ENCODE measurements at places on chromosomes 2 and 18.
A peak's percentile ranks its signal among the peaks of the same experiment; 100 is the strongest.

GRCh38 chr18:77702686-77703085 is 453.0 kb downstream of the GALR1 start:
- no peak for DNase-seq

DNA sequence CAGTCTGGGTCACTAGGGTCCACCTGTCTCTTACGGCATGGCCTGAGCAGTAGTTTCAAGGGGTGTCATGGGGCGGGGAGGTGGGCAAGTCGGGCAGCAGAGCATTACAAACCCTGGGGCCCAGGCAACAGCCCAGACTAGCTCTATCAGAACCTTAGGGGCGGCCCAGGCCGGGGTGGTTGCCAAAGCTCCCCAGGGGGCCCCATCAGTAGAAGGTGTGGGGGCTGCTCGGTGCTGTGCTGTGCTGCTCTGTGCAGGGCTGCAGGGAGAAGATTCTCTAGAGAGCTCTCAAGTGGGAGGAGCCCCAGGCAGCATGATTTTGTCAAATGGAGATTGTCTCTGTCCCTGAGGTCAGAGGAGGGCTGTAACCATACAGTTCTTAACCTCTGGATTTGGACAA is 36.4 kb upstream of the SLC14A1 start:
- DNase-seq, result no peak

DNA sequence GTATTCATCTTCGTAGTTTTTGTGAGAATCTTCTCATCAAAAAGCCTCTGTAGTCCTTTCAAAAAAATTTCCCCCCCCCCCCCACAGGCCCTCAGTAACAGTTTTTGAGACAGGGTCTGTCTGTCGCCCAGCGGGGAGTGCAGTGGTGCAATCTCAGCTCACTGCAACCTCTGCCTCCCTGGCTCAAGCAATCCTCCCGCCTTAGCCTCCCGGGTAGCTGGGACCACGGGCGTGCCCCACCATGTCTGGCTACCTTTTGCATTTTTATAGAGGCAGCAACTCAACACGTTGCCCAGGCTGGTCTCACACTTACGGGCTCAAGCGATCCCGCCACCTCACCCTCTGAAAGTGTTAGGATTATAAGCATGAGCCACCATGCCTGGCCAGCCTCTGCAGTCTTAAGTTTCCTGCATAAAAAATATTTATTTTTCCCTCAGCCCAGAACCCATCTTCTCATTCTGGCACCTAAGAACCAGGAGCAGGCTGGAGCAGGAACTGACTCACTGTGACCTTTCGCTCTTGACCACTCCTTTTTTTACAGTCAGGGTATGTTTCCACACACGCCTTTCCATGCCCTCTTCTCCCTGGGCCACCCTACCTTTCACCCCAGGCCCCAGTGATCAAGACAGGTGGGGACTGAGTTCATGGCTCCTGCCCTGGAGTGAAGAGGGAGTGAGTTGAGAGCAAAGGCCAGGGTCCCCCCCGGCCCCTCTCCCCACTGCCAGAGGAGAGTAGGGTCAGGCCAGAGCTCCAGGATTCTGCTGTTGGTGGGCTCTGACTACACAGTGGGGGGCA is 32.5 kb upstream of the NT5DC4 start:
- DNase-seq, result no peak

DNA sequence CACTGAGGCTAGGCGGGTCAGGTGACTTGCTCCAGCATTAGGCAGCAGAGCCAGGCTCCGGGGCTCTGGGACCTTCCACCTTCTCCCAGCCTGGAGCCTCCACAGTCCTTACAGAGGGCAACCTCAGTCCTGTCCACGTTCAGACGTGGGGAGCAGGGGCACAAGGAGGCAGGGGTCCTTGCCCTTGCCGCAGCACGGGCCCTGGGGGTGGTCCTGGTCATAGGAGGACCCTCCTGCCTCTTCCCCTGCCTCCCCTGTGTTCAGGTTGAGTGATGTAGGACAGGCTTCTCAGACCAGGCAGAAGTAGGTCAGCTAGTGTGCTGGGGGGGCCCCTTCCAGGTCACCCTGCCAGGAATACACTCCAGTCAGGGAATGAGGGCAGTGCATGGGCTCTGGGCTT is 5.4 kb upstream of the ARHGEF4 start:
- DNase-seq, result no peak

- DNase-seq, result no peak
Observed at GRCh38 chr18:62583376-62583775, 60.6 kb downstream of the ZCCHC2 start.

DNA sequence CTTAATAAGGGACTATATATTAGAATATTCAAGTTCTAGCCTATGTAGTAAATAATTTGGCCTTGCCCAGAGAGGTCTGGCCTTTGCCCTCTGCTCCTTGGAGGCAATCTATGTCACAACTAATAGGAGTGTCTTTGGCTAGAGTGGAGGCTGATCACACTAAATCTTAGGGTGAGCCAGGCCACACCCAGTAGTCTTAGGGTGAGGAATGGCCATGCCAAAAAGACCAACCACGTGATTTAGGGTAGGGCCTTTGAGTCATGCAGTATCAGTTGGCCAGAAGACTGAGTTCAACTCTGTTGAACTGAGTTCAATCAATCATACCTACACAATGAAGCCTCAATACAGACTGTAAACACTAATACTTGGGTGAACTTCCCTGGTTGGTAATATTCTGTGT is 26.0 kb upstream of the FLACC1 start:
- DNase-seq, result no peak

DNA sequence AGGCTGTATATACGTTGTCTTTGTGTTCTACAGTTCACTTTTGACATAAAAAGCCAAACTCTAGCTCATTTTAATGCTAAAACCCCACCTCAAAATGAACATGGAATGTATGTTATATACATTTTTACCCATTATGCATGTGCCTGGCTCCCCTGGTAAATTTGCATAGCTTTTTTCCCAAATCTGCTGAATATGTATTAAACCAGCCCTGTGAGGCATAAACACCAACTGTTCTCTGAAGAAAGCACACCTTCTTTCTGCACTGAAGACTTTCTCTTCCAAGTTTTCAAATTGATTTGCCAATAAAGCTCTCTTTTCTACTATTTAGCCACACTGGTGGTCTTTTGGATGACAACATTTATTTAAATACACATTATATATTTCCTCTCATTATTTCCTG is 549.4 kb downstream of the TRIB2 start:
- DNase-seq, result no peak

GRCh38 chr2:45269149-45269793 is 260.0 kb upstream of the SIX2 start:
- no peak for DNase-seq

DNA sequence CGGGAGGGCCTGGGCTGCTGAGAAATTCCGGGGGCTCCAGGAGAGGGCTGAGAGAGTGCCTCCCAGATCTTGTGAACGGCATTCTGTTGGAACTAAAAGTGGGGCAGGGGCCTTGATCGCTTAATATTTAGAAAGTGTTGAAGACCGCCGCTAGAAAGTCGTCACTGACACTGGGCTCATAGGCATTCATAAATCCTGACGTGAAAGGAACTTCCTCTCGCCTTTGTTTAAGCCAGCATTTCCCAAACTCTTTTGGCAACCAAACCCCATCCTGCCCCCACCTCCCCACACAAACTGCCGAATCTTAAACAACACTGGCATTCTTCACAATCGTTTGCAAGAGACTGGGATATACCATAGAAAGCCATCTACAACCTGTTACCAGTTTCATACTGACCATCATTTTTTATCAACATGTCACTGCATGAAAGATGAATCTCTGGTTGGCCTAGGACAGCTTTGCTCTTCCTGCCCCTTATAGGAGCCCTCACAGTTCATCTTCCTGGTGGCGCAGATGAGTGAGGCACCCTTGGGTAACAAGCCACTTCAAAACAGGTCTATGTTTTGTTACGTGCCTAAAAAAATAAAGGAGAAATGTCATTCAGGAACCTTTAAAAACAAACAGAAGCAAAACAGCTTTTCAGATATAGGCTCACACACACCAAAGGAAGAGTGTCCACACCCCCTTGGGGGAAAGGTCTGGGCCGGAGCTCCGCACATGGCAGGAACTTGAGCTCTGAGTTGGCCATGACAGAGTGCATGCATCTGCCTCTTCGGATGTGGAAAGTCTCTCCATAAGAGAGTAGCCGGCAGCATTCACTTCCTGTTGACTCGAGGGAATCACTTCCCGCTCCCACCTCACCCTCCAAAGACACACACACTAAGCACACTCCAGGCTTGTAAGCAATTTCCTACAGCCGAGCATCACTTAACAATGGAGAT is 13.0 kb downstream of the MTERF4 start:
- no peak for DNase-seq

DNA sequence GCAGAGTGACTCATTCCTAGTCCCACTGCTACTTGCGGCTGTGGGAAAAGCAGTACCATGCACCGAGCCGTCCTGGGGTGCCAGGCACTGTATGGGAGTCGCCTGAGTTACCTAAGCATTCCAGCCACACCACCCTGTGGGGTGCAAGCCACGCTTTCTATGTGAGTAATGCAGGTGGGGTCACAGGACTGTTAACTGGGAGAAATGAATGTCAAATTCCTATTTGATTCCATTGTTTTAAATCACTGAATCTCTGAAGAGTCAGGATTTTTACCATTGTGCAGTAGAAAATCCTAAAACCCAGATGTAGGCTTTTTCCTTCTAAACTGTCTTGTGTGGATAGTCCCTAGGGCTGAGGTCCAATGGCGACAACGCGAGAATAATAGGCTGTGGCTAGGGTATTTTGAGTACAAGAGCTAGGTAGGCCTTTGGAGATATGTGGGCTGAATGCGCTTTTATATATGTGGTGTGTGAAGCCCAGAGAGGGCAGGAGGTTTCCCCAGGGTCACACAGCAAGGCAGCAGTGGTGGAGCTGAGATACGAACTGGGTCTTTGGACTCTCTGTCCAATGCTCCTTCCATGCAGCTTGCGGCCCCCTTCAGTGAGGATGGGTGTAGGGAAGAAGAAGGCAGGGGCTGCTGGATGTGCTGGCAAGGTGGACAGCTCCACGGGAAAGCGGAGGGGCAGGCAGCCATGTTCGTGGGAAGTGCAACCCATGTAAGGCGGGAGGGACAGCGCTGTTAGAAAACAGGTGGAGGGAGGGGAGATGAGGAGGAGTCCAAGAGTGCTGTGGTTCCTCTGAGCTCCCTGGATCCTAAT is 83.2 kb downstream of the DDX1 start:
- DNase-seq, result no peak

DNA sequence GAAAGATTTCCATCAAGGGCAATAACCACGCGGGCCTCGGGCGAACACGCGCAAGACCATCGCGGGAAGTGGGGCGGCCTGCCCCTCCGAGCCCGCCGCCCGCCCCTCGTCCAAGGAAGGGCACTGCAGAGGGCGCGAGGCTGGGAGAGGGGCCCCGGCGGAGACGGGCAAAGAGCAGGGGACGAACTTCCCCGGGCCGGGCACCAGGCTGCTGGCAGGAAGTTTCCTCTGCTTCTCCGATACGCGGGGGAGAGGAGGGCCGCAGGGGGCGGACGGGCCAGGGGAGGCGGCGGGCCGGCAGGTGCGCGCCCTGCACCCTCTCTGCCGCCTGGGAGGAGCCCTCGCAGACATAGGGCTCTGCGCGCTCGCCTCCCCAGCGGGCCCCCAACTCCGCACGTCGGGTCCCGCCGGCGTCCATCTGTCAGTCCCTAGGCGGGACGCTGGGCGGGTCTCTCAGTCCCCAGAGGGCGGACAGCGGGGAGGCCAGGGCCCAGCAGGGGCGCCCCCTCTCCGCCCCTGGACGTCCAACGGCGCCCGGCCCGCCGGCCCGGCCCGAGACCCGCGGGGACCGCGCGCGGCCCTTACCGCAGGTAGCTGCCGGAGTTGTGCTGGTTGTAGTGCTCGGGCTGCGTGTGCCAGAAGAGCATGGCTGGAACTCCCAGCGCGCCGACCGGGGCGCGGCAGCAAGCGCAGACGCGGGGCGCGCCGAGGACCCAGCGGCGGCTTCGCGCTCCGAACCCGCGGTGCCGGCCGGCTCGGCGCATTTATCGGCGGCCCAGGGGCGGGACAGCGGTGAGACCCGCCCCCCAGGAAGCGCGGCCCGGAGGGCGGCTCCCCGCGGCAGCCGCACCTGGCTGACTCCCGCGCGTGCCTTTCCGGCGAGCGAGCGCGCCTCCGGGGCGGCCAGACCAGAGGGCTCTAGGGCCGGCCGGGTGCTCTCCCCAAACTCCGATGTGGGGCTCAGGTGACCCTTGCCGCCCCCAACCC is at the start of gene TFCP2L1:
Gene TFCP2L1, minus strand, starts transcription at position 740 of the 987 bp plus-strand sequence. Its CDS starts 93 bp downstream, at position 647.
- DNase-seq, result peak; percentile 62

- DNase-seq, result no peak
Observed at GRCh38 chr2:120764991-120765677, 29.5 kb downstream of the GLI2 start.

- no peak for DNase-seq
Observed at GRCh38 chr2:75807992-75808391, 97.3 kb upstream of the GCFC2 start.

- DNase-seq, result no peak
Observed at GRCh38 chr2:123917241-123917640, 107.8 kb upstream of the CNTNAP5 start.

GRCh38 chr2:211205836-211206235 is 649.4 kb downstream of the CPS1 start:
- DNase-seq, result no peak

DNA sequence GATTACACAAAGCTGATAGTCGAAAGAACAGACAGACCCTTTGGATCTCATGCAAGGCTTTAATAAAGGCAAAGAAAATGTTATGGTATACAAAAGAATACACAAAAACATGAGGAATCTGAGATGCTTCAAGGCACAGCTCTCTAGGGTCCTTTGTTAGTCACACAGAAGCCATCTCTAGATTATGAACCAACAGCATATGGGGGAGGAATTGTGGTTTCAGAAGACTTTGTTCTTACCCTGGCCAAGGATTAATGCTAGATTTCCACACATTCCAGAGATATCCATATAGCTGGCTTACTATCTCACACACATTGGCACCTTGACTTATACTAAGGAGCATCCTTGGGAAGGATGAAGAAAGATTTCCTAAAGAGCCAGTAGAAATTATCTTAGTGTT is 206.1 kb downstream of the GULP1 start:
- DNase-seq, result no peak

DNA sequence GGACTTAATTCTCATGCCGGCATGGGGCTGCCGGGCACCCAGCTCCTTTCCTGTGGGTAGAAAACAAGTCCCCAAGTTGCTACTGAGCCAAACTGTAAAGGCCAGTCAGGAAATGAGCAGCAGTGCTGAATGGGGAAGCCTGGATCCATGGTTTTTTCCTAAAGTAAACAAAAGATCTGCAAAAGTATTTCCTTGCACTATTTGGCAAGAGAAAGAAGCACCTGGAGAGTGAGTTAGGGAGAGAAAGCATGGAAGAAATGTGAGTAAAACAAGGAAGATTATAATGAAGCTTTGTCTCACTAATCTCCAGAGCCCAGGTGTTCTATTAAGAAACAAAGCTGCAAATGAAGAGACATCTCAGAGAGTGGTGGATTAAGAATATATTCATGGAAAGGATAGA is 117.6 kb downstream of the METTL8 start:
- DNase-seq, result no peak

Data from GM12891 (cell line).